ENCODE measurements at places on chromosomes 7 and 10. TPM values are rescaled to one million over a fixed set of nuclear protein-coding genes. Genes with fewer than 3 reads are reported as not detected.

Gene TUBAL3
- 0.19 TPM for total RNA-seq

Gene PNLIPRP3
- total RNA-seq = 0.38 TPM

Gene MPP7
- 39.4 TPM for total RNA-seq

Gene OR6V1
- not detected for total RNA-seq

Gene HMX2
- not detected for total RNA-seq

Gene HHEX
- 4.2 TPM for total RNA-seq

Gene GPR26
- total RNA-seq = not detected

- no peak for DNase-seq
Measured at GRCh38 chr7:111825046-111825445, 262.8 kb upstream of the IMMP2L start.

DNA sequence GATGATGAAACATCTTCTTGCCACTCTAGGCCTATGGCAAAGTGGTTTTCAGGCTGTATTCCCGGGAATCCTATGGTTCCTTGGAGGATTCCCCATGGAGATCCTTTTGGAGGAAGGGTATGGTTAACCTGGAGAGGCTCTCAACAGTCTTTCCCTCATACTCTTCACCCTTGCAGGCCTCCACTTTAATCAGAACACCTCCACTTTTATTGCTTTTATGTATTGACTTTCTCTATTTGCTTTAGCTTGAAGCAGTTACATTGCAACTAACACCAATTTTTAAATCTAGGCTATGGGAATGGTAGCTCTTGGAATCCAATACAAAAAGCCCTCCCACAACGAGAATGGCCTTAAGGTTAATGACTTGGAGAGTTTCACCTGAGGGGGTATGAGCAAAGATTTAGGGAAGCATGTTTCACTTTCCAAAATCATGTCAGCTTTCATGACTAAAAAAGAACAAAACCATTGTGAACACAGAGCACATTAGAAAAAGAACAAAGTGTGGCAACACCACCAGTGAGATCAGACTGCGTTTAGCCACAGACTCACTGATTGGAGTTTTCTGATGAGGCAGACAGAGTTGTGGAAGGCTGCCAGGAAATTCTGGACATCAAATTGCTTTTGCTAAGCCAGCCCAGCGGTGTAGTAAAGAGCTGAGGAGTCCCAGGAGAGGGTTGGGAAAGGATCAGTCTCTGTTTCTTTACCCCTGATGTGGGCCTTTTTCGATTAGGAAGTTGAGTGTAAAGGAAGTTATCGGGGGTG, 130.4 kb upstream of the BMPER start:
- DNase-seq = no peak

GRCh38 chr10:112082120-112082519, 101.4 kb downstream of the GPAM start:
- no peak for DNase-seq

- DNase-seq = no peak
Measured at GRCh38 chr10:17212802-17213221, 11.3 kb upstream of the TRDMT1 start.

DNA sequence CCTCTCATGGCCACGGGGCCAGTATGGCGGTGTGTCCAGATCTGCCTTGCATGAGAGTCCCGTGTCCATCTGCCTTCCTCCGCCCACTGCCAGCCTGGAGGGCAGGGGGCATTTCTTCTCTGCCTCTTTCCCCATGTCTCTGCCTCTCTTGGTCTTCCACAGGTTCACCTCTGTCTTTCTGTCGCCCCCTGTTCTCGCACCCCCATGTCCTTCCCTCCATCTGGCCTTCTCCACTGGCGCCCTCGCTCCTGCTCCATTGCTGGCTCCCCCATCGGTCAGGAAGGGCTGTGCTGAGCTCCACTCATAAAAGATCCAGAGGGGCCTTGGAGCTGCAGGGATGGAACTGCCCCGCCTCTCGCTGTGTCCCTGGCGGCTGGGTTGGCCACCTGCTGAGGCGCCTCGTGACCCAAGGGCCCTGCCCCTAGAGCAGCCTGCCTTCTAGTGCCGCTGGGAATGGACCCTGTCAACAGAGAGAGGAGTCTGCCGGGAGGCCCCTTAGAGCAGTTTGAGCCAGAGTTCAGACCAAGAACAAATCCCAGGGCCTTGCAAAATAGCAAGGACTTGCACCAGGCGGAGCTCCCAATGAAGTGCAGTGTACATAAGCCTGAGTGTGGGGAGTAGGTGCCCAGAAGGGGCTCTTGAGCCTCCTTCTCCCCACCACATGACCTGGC, 42.0 kb downstream of the GOLGA7B start:
- no peak for DNase-seq

DNA sequence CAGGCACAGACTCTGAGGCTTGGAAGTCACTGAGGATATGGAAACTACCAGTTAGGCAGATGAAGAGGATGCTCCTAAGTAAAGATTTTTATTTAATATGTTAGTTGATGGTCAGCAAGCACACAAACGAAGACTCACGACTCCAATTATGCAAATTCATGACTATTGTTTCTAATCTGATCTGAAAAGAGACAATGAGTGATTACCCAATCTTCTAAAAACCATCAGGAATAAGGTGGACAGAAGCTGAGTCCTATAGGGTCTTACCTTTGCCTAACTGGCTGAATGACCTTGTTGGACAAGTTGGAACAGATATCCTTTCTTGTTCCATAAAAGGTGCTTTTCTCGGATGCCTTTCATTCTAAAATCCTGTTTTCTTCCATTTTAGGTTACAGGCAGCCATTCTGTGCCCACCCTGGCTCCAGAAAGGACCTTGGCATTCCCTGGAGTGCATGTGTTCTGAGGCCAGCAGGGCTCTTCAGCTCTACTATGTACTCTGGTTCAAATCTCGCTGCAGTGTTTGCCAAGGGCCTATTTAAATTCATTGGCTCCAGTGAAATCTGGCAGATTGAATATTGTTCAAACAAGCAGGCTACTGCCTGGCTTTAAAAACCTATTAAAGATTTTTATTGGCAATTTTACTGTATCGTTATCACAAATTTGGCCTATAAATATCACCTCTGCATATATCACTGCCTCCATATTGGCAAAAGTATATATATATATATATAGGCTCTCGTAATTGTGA, 77.5 kb downstream of the SLC25A13 start:
- no peak for DNase-seq

DNA sequence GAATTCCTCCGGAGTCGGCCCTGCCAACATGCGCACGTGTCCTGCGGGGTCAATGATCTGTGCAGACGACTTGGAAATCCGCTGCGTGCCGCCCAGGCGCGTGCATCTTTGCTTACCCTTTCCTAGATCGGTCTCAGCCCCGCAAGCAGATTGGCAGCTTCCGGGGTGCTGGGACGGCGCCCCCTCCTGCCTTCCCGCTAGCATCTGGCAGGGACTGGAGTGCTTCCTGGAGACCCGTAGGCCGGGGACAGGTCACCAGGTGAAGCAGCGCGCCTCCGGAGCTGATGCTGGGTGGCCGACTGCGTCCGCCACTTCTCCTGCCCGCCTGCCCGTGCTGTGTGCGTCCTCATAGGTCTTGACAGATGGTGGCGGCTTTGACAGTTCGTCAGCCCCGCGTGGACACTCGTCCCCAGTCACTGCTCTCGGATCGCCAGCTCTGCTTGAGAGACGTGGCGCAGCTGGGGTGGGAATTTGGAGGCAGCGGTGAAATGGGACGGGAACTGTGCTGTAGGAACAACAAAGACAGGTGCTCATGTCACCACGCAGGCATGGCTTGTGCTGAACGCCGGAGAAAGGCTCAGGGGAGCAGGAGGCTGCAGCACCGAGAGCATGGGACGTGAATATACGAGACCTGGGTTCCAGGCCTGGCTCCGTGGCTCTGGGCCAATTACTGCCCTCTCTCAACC, 21.9 kb upstream of the KCNK18 start:
- no peak for DNase-seq

DNA sequence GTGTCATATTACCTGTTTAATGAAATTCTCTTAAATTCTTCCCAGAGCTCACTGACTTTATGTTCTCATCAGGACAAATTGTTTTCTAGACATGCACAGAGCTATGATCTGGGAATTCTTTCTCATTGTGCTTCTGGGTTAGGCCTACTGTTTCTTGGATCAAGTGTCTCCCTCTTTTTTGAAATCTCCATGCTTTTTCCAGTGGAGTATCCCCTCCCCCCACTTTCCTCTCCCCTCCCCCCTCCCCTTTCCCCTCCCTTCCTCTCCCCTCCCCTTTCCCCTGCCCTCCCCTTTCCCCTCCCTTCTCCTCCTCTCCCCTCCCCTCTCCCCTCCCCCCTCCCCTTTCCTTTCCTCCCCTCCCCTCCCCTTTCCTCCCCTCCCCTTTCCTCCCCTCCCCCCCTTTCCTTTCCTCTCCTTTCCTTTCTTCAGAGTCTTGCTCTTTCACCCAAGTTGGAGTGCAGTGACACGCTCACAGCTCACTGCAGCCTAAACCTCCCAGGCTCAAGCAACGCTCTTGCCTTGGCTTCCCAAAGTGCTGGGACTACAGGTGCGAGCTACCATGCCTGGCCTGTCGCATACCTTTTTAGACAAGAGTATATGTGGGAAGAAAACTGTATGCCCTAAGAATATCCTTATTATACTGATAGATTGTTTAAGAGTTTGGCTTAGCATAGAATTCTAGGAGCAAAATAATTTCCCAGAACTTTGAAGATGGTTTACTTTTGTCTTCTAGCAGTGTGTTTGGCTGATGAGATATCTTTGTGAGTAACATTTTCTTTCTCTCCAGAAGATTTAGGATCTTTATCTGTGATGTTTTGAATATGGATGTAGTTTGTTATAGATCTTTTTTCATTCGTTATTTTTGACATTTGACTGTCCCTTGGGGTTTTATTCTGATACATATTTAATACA, 2.5 kb downstream of the DYNC2I1 start:
- no peak for DNase-seq

GRCh38 chr10:103765981-103766380, 89.4 kb downstream of the SH3PXD2A start:
- no peak for DNase-seq

DNA sequence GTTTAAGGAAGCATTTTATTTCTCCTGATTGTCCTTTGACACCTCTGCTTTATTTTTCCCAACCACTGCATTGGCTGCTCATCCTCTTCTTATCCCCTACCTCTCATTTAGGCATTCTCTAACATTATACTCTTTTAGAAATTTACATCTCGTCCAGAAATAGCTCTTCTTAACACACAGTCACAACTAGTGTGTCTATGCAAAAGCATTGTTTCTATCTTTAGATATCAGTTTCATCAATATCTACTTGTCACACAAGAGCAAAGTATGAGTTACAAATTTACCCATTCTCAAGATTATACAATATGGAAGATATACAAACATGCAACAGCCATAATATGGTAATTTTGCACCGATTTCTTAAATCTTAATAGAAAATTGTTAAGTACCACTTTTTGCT, 35.7 kb upstream of the MDFIC start:
- DNase-seq = no peak

GRCh38 chr7:106047818-106048705, 64.0 kb downstream of the SYPL1 start:
- no peak for DNase-seq

DNA sequence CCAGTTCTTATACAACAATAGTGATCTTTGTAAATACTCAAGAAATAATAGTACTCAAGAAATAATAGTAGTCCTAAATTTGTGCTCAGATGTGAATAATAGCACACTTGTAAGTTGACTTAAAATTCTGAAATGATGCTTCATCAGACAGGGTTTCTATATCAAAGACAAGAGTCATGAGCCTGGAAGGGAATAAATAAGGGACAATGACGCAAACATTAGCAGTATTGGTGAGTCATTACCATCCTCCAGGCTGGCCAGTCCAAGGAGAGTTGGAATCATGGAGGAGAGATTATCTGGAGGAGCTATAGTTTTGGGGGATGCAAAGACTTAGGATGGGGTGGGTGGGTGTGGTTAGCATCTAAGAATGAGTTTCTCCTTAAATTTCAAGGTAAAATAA, 6.1 kb upstream of the SH3PXD2A start:
- no peak for DNase-seq

DNA sequence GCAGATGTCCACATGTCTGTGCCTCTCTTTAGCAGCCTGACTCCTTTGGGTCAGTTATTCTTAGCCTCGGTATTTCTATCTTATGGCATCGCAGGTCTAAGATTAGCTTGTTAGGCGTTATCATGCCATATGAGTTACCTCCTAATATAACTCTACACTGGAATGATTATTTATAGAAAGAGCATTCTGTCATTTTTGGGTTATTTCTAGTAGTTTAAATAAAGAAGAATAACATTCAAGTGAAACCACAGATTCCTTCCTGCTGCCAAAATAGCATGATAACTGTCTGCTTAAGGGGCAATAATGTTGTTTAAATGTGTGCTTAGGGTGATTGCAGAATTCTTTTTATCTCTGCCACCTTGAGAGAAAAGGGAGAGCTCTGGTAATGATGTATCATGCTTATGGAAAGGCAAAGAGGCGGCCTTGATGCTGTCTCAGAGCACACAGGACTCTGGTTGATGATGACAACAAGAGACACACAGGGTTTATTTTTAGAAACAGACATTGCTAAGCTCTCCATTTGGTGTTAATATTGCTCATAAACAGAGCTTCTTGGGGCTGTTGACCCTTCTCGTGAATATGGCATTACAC, 10.4 kb downstream of the HDAC9 start:
- DNase-seq = no peak

DNA sequence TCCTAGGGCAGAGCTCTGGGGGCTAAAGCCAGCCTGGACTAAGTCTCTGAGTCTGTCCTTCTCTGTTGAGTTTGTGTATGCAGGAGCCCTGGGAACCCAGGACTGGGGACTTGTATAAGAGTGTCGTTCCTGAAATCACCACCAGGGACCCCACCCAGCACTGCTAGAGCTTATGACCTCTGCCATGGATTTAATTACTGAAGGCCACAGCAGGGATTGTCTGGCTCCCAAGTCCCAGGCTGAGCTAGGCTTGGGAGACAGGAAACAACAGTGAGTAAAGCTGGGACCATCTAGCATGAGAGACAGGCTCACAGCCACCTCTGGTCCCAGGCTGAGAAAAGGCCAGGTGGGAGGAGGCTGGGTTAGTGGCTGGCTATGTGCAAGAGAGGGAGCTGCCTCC, 1.4 kb upstream of the TSPAN15 start:
- no peak for DNase-seq

DNA sequence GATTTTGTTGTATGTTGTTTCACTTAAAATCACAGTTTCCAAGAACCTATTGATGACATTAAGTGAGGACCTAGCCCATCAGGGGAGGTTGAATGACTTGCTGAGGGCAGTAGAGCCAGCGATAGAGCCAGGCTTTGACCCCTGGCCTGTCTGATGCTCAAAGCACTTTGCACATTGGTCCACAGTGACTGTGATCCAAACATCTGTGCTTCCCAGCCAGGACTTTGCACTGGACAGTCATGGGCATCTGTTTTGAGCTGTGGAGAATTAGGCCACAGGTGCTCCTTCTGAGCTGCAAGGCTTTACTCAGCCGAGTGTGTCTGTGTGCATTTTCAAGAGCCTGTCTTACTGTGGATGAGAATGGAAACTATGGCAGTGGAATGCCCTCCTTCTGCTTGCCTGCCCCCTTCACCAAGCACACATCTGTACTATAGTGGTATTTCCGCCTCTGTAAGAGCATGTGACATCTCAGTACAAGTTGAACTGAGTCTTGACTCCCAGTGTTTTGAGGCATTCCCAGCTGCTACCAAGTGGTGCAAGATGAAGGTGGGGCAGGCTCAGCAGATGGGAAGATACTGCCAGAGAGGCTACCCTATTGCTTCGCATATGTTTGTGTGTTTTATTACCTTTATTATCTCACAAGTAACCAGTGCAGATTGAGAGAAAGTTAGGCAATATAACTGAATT, 72.7 kb upstream of the AOAH start:
- DNase-seq = no peak
